ENCODE measurements at places on chromosomes 5 and 9.
A peak's percentile ranks its signal among the peaks of the same experiment; 100 is the strongest.

DNA sequence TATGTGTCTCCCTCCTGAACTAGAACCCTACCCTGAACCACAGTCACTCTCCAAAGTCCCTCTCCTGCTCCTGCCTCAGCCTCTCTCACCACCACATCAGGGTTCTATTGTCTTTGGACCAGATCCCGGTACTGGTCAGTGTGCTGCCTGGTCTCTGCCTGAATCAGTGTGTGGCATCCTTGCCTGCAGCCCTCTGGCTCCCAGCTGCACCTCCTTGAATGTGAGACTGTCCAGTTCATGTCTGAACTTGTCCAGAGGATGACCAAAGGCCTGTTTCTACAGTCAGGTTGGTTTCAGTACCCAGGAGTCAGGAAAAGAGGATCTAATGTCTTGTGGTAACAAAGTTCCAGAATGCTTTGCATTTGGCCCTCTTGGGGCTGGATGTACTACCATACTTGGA lies 76.8 kb upstream of the RANBP3L start:
- no peak for DNase-seq

GRCh38 chr9:68603371-68603770 lies 62.7 kb upstream of the TMEM252 start:
- no peak for DNase-seq

DNA sequence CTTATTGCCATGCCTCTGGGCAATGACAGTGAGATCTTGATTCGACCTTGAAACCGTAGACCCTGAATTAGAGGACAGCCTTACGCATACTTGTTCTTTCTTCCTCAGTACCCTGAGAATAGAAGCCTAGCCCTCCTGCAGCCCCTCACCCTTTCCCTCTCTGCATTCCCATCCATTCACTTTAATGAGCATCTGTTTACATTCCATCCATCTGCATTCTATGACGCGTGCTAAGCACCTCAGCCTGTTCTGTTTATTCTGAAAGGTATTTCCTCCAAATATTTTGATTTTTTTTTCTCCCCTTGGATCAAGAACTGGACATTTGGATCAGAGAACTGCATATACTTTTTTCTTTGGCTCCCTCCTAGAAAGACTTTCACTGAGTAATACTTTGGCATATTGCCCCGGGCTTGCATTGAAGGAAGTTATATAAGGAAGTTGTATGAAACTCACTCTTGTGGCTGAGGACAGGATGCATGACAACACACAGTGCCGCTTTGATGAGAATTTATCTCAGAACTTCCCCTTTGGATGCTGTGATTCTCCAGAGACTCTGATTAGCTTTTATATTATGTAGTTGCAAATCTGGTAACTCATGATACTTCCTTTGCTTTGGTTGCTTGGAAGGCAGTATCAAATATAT lies 15.7 kb downstream of the TMEM8B start:
- DNase-seq: peak; percentile 86

DNA sequence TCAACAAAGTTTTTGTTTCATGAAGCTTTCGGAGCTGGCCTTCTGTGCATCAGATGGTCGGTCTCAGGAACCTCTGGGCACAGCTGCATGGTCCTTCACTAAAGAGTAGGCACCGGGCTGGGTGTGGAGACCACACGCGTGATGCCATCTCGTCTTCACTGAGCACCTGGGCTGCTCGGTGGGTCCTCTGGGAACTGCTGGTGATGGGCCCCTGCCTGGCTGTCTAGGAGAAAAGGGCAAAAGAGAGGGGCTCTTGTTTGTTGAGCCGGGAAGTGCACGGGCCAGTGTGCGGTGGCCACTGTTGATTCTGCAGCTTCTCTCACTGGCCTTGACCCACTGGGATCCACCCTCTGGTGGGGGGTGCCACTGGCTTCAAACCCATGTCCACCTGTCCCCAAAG lies 46.0 kb downstream of the COL5A1 start:
- DNase-seq: no peak

DNA sequence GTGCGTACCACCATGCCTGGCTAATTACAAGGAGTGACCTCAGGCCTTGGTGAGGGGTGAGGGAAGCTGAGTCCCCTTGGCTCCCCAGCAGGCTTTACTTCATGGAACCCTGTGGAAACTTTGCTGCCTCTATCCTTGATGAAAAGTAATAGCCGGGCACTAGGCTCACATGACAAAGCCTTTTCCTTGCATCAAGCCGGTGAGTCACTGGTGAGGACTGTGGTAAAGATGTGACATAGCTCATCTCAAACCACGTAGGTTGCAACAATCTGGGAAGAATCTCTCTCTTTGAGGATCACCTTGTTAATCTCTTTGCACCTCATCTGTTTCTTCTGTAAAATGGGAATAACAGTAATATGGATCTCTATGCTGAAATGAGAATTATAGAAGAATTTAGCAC lies 116.3 kb upstream of the SLC25A48 start:
- peak; percentile 35 for DNase-seq

DNA sequence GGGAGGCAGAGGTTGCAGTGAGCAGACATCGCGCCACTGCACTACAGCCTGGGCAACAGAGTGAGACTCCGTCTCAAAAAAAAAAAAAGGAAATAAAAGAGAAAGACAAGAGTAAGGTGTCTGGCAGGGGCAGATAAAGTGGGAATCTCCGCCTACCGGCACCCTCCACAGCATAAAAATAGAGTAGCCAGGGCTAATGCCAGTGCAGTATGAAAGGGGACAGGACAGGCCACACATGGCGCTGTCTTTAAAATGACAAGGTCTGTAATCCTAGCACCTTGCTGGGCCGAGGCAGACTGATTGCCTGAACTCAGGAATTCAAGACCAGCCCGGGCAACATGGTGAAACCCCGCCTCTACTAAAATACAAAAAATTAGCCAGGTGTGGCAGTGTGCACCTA lies 7.8 kb downstream of the BICD2 start:
- no peak for DNase-seq

- DNase-seq: no peak
Observed at GRCh38 chr5:149325166-149325735, 20.0 kb upstream of the GRPEL2 start.

DNA sequence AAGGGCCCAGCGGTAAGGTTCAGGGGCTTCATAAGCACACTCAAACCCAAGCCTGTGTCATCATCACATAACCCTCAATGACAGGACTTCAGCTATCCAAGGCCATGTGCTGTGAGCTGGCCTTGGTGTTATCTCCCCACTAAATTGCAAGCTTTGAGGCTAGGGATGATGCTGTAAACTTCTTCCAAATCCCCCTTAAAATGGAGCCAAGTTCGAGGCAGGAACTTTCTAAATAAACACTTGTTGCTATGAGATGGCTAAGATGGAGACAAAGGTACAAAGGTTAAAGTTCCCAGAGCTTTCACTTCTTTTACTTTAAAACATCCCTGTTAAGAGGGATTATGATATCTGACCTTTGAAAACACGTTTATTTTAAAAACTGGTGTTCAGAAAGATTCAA lies 123.6 kb downstream of the MYO10 start:
- DNase-seq: no peak

DNA sequence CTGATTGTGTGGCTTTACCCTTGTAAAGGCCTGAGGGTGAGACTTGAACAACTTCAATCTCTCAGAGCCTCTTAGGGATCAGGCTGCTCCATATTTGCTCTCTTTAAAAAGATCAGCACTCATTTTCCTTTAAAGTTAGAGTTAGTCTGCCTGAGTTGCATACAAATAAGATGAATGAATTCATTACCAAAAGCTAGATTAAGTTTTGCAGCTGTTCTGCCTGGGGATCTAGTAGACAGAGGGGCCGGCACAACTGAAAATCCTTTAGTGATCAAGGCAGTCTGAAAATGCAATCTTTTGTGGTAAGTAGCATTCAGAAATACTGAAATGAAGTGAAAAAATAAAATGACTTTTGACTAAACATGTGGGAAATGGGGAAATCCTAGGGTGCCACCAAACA lies 264.0 kb downstream of the MAN2A1 start:
- no peak for DNase-seq

DNA sequence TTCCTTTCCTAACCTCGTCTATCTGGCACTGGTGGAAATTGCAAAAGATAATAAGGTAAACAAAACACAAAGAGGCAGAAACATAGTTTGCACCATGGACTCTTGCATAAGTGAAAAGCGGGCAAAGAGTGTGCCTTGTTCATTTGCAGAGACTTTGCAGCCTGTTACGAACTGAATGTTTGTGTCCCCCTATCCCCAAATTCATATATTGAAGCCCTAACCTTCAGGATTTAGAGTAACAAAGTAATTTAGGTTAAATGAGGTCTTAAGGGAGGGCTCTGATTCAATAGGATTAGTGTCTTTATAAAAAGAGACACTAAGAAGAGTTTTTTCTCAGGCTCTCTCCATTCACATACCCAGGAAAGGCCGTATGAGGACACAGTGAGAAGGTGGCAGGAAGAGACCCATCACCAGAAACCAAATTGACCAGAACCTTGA lies 52.1 kb upstream of the FAM169A start:
- DNase-seq: no peak

GRCh38 chr5:177465044-177465443 lies 8.4 kb downstream of the DBN1 start:
- DNase-seq: no peak

DNA sequence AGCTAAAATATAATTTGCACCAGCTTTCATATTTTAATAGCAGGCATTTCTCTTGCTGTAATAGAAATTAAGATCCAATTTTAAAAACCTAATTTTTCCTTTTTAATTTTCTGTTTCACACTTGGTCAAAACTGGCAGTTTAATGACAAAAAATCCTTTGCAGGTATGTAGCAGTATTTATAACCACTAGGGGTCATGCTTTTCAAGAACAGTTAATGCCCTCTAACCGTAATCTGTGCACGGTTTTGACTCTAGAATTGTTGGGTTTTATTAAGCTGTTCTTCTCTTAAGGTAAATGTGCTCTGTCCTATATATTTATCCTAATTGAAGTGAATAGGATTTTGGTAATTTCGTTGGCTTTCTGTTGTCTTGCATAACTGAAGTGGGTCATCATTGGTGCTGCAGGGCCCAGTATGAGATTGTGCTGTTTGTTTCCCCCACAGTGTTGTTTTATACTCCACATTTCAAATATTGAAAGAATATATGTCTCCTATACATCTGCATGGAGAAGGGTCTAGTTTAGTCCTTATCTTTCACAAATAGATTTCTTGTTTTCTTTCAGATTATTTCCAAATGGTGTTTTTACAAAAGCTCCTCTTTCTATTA lies 107.4 kb downstream of the SCAMP1 start:
- peak; percentile 58 for DNase-seq

- DNase-seq: no peak
Observed at GRCh38 chr9:37512437-37512836, 26.7 kb downstream of the POLR1E start.

DNA sequence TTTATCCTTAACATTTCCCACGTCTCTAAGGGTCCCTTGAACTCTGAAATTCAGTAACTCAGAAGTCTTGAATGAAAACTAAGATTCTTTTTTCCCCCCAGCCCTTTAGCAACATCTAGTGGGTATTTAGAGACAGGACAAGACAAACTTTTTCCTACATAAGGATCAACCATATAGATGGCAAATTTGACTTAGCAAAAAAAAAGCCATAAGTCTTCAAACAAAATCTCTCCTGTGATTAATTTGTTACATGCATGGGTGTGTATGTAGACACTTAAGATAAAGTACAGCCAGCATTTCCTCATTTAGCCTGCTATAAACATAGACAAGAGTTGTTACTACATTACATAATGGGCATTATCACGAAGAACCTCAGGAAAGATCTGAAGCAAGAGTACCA lies 29.1 kb upstream of the ANKRD31 start:
- peak; percentile 41 for DNase-seq

DNA sequence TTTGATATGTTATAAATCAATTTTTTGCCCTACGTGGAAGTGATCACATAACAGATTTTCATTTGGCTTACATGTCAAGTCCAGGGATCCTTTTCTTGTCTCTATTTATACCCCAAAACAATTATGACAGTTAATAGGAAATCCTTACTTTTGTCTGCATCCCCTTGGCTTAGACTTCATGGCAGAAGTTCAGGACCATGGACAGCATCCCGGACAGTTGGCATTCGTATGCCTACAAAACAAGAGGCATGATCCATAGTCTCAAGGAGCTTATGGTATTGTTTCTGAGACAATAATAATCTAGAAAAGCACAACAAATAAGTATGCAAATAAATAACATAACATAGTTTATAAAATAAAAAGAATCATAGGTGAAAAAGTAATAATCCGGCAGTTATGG lies 214.3 kb upstream of the GRIA1 start:
- DNase-seq: peak; percentile 36

GRCh38 chr9:21395778-21396717 lies 10.8 kb upstream of the IFNA2 start:
- peak; percentile 7 for DNase-seq

GRCh38 chr5:176866707-176867310 lies 32.3 kb downstream of the HK3 start:
- DNase-seq: no peak

GRCh38 chr5:36272136-36272690 lies 29.5 kb downstream of the RANBP3L start:
- DNase-seq: no peak

- DNase-seq: no peak
Observed at GRCh38 chr5:157613385-157614245, 38.0 kb upstream of the ADAM19 start.

GRCh38 chr9:101162231-101162630 lies 133.7 kb downstream of the PLPPR1 start:
- DNase-seq: no peak
